ENCODE measurements at places on chromosomes 5 and 9.
A peak's percentile ranks its signal among the peaks of the same experiment; 100 is the strongest.

DNA sequence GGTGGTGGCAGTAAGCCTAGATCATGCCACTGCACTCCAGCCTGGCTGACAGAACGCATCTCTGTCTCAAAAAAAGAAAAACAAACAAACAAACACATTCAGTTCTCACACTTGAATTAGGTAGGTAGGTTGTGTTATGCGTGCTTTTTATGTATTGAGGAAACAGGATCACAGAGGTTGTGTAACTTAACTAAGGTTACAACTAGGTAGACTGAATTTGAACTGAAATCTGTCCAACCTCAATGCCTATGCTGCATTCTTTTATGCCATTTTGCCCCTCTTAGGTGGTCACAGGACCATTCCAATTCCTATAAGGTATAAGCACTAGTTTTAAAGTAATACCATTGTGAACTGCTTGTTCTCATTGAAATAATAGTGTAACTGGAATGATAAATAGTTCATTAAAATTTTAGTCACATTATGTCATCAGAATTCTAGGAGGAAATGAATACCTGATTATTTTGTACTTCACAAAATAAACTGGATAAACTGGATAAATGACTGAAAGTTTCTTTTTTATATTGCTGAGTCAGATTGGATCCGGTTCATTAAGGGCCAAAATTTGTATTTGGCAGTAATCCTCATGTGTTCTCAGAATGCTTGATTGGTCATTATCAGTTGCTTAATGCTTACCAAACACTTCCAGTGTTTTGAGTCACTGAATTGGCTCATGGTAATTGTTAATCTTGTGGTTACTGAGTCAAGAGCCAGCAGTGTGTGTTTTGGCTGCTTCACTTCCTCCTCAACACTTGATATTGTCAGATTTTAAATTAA lies 7.1 kb downstream of the UBAP1 start:
- no peak for DNase-seq

DNA sequence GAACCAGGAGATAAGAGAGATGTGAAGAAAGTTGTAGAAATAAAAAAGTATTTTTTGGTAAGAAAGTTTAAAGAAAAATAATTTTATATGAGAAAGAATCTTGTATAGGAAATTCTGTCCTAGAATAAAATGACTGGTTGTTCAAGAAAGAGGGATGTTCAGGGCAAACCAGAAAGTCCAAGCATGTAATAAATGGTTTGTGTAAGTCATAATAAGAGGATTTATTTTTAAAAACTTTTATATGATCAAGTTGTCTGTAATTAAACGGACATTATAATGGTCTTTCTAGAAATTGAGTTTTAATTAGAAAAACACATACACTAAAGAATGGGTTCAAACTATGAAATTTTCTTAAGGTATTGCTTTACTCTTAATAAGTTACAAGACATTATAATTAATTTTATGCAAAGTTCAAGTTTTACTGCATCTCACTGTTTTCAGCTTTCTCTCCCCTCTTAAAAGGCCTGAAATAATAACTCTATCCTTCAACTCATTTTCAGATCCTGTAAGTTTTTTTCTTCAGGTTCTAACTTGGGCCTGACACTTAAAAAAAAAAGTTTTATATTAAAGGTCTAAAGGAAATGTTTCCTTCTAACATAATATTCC lies 56.1 kb upstream of the ZNF300 start:
- no peak for DNase-seq

- no peak for DNase-seq
Measured at GRCh38 chr5:110735556-110735955, 3.3 kb upstream of the SLC25A46 start.

DNA sequence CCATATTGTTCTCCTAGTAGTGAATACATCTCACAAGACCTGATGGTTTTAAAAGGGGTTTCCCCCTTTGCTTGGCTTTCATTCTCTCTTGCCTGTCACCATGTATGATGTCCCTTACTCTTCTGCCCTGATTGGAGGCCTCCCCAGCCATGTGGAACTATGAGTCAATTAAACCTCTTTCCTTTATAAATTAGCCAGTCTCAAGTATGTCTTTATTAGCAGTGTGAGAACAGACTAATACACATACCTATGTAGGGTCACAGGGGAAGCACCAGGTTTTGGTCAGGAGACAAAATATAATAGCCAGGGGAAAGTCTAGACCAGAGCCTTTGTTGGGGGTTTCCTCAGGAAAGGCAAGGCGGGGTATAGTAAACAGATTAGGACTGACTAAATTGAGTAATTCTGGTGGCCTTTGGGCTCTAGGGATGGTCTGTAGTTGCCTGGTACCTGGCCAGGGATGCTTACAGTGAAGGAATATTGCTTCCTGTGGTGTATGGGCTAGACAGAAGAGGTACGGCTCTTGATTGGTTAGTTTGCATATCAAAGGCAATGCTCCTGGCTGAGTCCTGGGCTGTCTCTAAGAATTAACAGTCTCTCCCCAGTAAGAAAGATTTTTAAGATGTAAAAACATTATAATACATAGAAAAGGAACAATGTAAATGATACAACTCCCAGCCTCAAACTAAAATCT lies 254.5 kb downstream of the ELAVL2 start:
- no peak for DNase-seq

DNA sequence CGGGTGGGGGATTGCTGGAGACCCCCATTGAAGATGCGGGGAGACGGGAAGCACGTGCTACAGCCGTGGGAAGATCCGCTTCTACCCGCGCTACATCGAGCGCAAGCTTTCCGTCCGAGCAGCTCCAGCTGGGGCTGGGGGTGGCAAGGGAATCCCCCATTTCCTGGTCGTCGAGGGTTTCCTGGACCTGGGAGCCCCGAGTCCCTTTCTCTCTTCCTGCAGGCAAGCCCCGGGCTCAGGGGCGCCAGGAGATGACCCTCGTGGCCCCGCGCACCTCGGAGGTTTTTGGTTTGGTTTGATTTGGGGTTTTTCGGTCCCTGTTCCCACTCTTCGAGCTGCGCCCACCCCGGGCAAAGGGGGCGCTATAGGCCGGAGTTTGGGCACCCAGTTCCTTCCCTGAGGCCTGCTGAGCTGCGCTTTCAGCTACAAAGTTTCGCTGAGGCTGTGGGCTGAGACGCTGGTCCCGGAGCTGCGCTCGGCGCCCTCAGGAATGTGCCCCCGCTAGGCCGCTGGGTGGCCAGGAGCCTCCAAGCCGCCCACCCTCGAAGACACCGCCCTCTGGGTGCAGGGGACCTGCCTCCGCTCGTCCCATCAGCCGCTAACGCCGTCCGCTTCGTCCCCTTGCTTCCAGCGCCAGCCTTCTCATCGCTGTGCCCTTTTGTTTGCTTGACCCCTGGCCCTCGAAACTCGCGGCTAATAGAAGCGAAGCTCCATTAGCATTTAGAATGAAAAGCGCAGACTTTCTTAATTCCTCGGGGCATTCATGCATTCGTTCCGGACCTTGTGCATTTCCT lies 2.9 kb downstream of the NR4A3 start:
- peak; percentile 81 for DNase-seq

GRCh38 chr5:62720031-62720441 lies 141.4 kb downstream of the LRRC70 start:
- DNase-seq, result peak; percentile 23

DNA sequence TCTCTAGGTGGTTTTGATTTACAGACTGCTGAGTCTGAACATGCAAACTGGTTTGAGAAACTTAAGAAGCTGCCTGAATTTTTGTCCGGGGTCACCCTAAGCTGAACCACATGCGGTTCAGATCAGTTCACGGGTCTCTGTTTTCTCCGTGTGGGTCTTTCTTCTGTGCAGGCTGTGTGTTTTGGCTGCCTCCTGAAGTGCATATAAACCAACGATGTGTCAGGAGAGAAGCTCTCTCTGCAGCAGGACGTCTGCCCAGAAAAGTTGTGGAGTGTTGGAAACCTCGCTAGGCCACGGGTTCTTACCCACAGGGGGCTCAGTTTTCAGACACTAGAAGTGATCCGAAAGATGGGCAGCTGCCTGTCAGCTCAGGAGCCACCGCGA lies 364.2 kb downstream of the IRX2 start:
- no peak for DNase-seq

- DNase-seq, result no peak
Measured at GRCh38 chr5:177234841-177235240, 68.7 kb downstream of the RAB24 start.

- no peak for DNase-seq
Measured at GRCh38 chr5:131634238-131634637, 791 bp downstream of the RAPGEF6 start.

- DNase-seq, result no peak
Measured at GRCh38 chr5:126139773-126140172, 283.4 kb upstream of the GRAMD2B start.

GRCh38 chr5:143063175-143063970 lies 293.2 kb downstream of the ARHGAP26 start:
- DNase-seq, result no peak

DNA sequence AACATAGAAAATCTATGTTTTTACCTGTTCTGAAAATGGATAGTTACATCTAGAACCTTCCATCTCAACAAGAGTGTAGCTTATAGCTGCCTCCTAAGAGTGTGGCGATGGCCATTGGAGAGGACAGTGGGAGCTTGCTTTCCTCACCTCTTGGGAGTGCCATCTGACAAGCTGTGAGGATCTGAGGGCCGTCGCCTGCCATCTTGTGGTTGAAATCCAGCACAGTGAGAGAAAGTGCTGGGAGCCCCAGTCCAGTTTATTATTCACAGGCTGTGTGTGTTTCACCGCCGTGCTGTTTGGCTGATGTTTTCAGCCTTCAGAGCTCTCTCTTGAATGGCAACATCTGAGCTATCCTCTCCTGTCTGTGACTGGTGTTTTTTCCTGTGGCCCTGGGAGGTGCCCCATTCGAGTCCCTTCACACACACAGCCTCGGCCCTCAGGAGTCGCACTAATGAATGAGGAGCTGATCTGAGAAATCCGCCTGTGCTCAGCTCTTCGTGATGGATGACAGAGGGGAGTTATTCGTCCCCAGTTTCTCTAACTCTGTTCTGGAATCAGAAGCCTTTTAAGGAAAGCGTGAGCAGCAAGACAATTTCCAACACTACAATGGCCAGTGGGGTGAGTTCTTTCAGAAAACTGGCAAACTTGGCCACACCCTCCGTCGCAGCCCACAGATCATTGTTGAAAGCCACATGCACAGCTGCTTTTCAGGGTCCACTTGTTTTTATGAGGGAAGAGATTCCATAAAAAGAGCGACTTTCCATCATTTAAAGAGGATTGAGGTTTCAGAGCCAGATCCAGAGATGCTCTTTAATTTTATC lies 170.3 kb downstream of the PDZD2 start:
- DNase-seq, result peak; percentile 26

DNA sequence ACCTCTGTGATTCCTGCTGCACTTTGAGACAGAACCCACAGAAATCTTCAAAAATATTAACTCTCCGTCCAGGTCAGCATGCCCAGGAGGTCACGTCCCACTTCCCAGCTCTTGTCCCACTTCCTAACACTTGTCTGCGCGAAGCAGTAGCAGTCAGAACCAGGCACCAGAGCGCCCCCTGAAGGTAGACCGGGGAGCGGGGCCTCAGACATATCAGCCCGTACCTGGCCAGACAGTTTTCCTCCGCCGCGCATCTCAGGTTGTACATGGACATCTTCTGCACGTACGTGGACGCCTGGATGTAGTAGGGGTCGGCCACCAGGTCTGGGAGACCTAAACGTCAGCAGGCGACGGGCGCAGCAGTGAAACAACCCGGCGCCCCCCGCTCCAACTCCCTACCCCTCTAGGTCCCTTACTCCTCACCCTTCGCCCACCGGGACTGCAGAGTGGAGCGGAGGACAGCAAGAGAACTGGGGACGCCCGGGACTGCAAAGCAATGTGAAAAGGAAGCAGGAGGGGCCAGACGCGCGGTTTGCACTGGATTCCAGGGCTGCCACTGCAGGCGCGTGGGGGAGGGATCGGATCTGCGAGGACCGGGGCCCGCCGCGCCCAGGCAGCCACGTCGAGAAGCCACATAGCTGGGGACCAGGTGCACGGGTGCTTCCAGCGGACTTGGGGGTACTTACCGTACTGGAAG lies 1.2 kb downstream of the LOX start:
- DNase-seq, result peak; percentile 62

GRCh38 chr9:93324191-93324834 lies 127.2 kb upstream of the FAM120A start:
- no peak for DNase-seq

DNA sequence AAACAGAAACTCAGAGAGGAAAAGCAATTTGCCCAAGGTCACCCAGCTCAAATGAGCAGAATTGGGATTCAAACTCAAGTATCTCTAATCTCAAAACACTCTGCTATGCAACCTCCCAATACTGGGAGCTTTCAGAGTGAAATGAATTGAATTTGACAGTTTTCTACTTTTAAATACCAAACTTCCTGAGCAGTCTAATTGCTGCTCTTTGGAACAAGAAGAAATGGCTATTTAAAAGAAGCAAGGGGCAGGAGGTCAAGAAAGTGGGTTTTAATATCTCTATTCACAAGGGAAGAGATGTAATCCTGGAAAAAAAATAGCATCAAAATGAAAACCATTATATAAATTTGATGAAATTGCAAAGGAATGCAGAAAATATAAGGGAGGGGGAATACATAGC lies 142.6 kb downstream of the INSYN2B start:
- no peak for DNase-seq

DNA sequence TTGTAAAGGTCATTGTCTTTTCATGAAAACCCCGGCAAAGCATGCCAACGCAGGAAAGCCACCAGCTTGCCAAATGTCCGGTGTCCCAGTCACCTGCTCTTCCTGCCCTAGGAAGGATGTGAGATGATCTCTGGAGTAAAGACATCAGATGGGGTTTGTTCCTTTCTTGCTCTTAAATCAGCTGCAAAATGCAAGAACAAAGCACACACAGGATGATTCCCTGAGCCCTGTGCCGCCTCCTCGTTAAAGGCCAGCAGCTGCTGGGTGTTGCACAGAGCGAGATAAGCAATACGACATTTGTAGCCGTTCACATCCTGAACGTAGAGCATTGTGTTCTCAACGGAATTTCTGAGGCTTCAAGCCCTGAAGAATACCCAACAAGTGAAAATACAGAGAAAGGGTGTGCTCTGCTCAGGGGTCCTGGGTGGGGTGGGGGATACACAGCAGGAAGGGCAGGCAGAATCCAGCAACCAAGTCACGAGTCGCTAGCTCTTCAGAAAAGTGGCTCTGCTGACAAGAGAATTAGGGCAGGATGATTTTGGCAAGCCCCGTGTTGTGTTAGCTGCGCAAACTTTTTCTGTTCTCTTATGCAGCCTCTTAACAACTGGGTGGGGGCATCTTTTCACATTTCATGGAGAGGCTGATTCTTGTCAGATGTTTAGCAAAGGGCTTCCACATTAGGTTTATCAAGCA lies 229.2 kb upstream of the MAP3K1 start:
- DNase-seq, result peak; percentile 51
